Ascending aorta (tissue), 2 donors: ENCODE measurements at places on chromosomes 1 and 21.

- DNase-seq, result no peak
These were observed 971 bp upstream of the RNF2 start for GRCh38 chr1:185044387-185044786.

- DNase-seq, result no peak
These were observed 59.7 kb downstream of the MATN1 start for GRCh38 chr1:30663596-30664091.

DNA sequence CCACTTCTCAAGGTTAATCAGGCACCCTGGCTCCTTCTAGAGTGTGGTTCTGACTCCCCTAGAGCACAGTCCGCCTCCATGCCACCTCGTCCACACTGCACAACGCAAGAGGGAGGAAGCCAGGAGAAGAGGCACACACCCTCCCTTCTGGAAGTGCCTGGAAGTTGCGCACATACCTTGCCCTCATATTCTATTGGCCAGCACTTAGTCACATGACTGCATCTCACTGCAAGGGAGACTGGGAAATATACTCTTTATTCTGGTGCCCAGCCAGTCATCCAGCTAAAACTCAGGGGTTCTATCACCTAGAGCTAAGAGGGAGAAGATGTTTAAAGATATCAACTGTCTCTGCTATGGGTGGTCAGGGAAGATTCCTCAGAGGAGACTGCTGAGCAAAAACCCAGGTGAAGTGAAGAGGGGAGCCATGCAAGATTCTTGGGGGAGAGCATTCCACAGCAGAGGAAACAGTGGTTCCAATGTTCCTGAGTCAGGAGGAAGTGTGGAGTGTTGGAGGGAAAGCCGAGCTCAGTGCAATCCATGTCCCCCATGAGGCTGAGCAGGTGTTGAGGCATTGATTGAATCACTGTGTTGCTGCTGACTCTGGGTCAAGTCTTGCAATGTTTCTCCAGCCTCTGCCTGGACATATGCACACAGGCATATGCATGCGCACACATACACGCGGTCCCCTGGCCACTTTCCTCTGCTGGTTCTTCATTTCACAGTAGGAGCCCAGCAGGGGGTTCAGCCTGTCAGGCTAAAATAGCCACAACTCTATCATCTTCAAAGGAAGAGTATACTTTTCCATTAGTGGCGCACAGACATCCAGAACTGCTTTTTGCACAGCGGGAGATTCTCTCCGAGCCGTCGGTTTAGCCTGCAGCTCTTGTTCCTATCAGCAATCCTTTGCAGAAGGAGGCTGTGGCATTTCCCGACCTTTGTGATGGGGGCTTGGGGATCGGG lies 22.3 kb upstream of the KLHDC7A start:
- DNase-seq, result no peak

- DNase-seq, result no peak
These were observed 32.3 kb downstream of the RPL5 start for GRCh38 chr1:92864131-92864530.

DNA sequence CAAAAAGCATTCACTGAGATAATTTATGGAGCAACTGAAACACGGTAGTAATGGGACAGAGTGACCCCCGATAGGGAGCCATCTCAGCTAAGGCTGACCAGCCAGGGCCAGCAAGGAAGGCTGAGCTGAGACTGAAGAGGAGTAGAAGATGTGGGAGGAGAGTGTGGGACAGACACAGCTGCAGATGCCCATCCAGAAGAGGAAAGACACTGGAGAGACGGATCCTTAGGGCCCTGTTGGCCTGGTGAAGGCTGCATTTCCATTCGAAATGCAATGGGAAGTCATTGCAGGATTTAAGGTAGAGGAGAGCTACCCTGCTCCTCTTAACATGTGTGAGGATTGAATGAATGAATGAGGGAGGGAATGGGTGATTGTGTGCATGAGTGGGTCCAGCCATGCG lies 44.0 kb upstream of the LRP8 start:
- no peak for DNase-seq

DNA sequence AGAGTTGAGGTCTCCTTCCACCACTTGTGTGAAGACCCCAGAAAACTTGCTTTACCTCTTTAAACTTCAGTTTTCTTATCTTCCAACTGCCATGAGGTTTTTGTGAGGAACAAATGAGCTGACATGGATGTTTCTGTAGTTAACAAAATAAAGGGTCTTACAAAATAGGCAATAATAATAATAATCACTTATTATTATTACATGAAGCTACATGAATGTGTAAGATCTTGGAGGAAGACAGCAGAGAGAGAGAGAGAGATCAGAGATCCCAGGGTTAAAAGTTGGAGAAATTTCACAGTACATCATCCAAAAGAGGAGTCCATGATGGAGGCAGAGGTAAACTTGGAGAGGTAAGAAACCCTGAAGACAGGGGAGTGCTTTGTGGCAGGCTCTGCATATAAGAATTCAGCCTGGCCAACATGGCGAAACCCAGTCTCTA lies 10.7 kb downstream of the RCC1 start:
- no peak for DNase-seq

- no peak for DNase-seq
These were observed 2.4 kb downstream of the PPM1J start for GRCh38 chr1:112712701-112713128.

GRCh38 chr1:82371844-82372498 lies 571.2 kb downstream of the ADGRL2 start:
- no peak for DNase-seq

DNA sequence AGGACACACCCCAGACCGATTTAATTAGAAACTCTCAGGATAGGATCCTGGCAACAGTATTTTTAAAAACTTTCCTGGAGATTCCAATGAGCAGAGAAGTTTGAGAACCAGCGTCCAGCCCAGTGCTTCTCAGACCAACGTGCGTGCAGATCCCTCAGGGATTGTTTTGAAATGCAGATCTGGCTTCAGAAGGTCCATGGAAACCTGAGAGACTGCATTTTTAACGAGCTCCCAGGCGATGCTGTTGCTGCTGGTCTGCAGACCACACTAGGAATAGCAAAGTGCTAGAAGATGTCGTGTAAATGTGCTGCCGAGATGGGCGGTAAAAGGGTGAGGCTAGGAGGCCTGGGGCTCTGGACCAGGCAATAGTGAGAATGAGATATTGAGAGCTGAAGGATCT lies 18.4 kb upstream of the CASQ1 start:
- DNase-seq, result no peak

- DNase-seq, result no peak
These were observed 30.0 kb upstream of the ETS2 start for GRCh38 chr21:38775733-38776132.

GRCh38 chr21:33660406-33660805 lies 18.1 kb downstream of the ITSN1 start:
- DNase-seq, result no peak

GRCh38 chr1:245972476-245972875 lies 534.6 kb downstream of the SMYD3 start:
- DNase-seq, result no peak

- DNase-seq, result no peak
These were observed 5.7 kb downstream of the IL23R start for GRCh38 chr1:67171978-67172377.

DNA sequence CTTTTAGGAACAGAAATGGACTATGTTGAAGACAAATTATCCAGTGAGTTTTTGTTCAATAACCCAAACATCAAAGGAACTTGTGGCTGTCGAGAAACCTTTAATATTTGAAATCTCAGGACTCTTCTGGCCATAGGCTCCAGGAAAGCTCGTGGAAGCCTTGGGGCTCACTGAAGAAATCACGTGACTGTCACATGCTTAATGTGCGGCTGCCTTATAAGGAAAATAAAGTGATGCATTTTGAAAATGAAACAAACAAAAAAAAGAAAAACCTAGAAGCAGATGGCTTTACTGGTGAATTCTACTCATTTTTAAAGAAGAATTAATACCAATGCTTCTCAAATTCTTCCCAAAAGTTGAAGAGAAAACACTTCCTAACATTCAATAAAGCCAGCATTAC lies 228.4 kb upstream of the RAB4A start:
- no peak for DNase-seq

DNA sequence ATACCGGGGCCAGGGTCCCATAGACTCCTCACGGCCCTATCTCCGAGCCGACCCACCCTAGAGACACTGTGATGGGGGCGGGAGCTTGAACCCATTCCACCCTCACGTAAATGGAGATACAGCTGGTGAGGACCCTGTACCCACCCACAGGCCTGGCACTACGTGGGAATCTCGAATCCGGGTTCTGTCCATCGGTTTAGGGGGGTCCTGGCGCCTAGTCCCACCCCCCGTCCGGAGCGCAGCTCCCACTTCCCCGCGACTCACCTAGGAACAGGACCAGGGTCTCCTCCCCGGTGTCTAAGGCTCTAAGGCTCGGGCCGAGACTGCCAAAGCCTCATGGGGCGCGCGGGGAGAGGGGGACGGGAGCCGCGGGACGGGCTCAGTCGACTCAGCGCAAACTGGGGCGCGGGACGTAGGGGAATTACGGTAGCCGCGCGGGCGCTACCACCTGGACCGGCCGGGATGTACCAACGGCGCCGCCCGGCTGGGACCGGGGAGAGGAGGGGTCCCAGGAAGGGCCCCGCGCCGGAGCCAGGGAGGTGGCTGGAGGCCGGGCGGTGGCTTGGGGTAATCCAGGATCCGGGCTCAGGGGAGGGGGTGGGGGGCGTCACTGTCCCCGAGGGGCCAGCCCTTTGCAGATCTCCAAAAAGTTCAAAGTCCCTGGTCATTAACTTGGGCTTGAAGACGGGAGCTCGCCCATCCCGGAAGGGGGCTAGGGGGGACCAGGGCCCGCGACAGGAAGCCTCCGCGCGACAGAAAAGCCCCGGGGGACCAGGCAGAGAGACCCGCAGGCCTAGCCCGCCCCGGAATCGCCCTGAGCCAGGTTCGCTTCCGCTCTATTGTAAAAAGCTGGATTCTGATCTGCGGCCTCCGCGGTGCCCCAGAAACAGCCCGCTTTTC lies 1.0 kb downstream of the PLEKHG5 start:
- DNase-seq, result no peak

DNA sequence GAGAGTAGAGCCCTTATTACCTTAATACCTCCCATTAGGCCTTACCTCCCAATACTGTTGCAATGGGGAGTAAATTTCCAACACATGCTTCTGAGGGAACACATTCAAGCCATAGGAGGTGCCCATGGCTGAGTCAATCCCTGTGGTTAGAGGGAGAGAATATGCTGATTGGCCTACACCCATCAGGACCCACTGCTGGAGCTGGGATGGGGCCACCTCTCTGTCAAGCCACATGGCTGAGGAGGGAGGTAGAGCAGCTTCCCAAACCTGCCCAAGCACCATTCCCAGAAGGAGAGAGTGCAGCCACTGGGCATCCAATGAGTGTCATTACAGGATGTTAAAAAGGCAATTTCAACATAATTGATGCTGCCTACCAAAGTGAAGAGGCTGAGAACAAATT lies 228.1 kb downstream of the C1orf94 start:
- DNase-seq, result no peak

DNA sequence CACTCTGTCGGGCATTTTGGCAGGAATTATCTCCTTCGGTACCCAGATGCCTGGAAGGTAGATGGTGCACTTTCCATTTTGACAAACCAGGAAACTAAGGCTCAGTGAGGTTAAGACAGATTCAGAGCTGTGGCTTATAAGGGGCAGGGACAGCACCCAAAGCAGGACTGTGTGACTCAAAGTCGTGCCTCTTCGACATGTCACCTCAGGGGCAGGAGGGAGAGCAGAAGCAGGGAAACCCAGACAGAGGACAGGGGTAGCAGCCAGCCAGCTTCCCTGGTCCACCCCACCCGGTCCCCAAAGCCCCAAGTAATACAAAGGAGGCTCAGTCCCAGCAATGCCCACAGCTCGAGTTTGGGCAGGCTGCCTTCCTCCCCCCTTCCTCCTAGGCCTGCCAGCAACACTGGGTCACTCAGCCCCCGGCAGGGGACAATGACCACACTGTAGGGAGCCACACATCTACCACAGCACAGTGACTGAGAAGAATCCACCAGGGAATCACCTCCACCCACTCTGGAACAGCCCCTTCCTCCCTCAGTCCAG lies 2.5 kb downstream of the RHOC start:
- DNase-seq, result no peak

DNA sequence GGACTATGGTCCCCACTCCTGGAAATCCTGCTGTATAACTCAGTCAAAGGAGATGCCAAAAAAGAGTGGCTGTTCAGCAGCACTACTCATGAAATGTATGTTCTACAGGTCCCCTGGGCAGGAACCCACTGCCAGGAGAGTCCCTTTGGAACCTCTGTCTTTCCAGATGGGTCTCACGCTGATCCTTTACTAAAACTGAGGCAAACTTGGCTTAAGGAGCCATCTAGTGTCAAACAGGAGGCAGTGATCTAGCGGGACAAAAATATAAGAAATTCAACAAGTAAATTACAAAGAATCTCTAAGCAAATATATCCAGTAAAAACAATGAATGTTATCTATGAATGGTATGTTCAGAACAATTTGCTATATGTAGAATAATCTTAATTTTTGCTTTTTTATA lies 80.5 kb upstream of the PRMT6 start:
- DNase-seq, result no peak

GRCh38 chr1:10173582-10173981 lies 36.8 kb upstream of the KIF1B start:
- DNase-seq, result no peak

GRCh38 chr1:67684526-67685066 lies 405 bp upstream of the GADD45A start:
- DNase-seq, result no peak

DNA sequence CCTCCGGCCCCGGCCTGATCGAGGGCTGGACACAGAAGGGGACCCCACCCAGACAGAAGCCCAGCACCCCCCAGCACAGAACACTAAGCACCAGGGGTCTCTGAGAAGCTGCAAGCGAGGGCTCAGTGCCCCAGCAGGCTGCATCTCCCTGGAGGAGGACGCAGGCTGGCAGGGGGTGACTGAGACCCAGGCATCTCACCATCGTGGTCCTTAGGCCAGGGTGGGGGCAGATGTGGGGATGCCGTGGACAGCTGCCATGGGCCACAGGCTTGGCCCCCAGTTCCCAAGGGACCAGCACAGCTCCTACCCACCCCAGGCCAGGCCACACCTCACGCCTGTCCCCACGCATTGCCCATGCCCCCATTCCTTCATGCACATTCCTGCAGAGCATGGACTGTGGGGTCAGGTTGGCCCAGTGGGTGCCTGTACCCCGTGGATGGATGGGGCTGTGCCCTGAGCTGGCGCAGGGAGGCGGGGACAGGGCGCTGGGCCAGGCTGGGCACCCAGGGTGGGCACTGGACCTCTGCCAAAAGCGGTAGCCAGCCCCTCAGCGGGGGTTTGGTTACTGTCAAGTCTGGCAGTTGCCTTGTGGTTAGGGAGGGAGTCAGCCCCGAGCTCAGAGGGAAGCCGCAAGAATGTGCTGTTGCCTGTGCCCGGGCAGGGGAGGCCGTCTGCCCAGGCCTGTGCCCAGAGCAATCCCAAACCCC lies 61.5 kb downstream of the ARHGEF16 start:
- no peak for DNase-seq

GRCh38 chr1:183806125-183806524 lies 1.2 kb downstream of the RGL1 start:
- no peak for DNase-seq

GRCh38 chr1:54681358-54681757 lies 34.3 kb upstream of the TTC4 start:
- DNase-seq, result no peak

- DNase-seq, result no peak
These were observed 10.9 kb downstream of the RD3 start for GRCh38 chr1:211480941-211481545.

- DNase-seq, result no peak
These were observed 29.9 kb downstream of the TP53BP2 start for GRCh38 chr1:223815865-223816264.
